ENCODE measurements at places on chromosomes 2 and 18.

- no peak for DNase-seq
Measured at GRCh38 chr2:30428348-30428662, 18.7 kb upstream of the LCLAT1 start.

- no peak for DNase-seq
Measured at GRCh38 chr2:162297925-162298552, 20.4 kb downstream of the IFIH1 start.

GRCh38 chr2:199818754-199819153 is 32.2 kb downstream of the FTCDNL1 start:
- DNase-seq, result no peak

DNA sequence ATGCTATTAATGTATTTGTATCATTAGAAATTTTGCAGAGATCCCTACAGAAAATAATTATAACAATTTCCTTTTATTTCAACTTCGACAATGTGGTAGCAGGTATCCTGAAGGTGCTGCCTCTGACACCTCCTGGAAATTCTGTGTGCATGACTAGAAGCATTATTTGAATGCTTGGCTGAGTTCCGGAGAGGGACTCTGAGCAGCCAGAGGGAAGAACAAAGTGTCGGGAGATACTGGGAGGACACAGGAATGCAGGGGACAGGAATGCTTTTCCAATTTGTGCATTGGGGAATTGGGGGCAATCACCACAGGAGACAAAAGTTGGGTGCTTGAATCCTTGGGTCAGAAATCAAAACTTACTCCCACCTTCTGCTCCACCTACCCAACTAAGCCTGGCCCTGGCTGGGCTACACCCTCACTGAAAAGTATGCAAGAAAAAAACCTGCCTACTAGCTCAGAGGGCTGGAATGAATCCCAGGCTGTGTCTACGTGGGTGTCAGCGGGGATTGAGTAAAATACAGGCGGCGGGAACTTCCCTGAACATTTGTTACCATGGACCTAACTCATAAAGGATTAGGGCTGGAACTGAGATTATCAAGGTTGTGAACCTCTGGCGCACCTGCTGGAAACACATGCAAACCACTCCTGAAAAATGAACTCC is 299.3 kb downstream of the SOX11 start:
- no peak for DNase-seq

DNA sequence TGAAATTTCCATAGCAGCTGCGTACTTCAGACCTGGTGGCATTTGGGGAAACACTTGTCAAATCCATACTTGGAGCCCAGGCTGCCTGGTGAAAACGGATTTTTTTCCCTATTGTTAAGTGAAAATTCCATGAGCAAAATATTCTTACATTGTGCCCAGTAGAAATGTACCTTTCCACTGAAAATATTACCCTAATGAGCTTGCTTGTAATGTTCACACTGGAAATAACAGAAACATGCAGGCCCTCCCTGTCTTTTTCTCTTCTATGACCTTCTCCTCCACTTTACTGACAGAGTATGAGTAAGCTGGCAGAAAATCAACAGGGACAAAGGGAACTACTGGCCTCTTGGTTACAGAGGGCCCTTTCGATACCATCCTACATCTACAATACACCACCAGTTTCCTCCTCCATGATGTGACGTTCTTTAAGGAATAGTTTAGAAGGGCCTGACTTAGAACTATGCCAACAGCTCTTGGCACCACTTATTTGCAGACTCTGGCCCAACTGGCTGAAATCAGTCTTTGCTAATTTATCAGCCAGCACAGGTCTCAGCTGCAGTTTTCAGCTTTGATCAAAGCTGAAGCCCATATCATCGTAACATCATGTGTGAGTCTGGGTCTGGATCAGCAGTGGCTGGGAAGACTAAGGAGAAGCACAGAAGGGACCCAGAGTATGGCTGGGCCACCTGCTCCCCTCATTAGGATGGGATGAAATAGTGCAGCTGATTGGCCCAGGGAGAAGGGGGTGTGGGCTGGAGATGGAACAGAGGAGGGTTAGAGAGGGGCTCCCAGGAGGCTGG is 272.2 kb upstream of the ID2 start:
- no peak for DNase-seq

DNA sequence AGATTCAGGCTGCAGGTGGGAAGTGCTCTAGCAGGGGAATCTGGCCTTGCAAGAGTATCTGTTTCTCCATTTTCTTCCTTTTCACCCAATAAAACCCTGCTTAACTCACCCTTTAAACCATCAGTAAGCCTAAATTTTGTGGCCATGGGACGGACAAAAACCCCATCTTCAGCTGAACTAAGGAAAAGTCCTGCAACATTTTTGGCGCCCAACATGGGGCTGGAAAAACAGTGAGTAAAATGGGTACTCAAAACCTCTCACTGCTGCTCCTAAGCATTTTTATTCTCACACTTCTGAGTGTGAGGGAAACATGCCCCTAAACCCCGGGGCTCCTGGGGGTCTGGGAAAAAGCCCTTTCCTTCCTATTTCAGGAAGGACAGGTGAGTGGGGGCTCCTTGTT is 414.3 kb downstream of the ZNF804A start:
- DNase-seq, result no peak

GRCh38 chr18:36828630-36829361 is at the start of the genes KIAA1328 and TPGS2:
TSS of gene KIAA1328 (plus strand) at chr18:36829127. CDS start at chr18:36829139, 12 bp downstream.
TSS of gene TPGS2 (minus strand) at chr18:36829002. CDS start at chr18:36828767, 235 bp downstream.
- peak; percentile 67 for DNase-seq

- no peak for DNase-seq
Measured at GRCh38 chr2:138030459-138030858, 66.2 kb downstream of the HNMT start.

DNA sequence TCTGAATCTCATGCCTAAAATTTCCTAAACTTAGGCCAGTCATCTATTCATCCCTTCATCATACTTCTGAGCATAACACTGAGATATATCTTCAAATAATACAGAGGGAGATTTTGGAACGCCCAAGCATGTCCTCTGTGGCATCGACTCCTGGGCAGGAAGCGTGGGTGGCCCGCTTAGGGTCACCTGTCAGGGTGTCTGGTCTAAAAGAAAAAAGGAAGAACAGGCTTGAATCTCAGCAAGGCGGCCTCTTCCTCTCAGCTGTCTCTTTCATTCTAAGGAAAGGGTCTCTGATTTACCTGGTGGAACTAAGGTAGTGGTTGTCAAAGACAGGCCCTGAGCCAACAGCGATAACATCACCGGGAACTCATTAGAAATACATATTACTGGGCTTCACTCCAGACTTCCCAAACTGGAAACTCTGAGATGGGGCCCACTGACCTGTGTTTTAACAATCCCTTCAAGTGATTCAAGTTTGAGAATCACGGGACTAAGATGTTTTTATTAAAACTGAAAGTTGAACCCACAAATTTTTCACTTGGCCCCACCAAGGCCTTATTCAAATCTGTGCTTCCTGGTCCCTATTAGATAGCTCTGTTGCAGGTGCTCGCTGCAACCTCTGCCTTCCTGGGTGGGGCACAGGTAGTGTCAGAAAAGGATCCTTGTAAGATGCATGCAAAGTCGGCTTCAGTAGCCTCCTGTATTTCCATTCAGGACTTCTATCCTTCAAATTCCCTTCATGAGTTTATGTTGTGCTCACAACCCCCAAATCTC is 162.3 kb upstream of the CCDC68 start:
- no peak for DNase-seq

GRCh38 chr2:45390861-45391260 is 220.2 kb downstream of the SRBD1 start:
- no peak for DNase-seq

- DNase-seq, result no peak
Measured at GRCh38 chr18:77220726-77221125, 28.9 kb upstream of the GALR1 start.

- DNase-seq, result no peak
Measured at GRCh38 chr2:1493431-1494126, 80.3 kb downstream of the TPO start.

DNA sequence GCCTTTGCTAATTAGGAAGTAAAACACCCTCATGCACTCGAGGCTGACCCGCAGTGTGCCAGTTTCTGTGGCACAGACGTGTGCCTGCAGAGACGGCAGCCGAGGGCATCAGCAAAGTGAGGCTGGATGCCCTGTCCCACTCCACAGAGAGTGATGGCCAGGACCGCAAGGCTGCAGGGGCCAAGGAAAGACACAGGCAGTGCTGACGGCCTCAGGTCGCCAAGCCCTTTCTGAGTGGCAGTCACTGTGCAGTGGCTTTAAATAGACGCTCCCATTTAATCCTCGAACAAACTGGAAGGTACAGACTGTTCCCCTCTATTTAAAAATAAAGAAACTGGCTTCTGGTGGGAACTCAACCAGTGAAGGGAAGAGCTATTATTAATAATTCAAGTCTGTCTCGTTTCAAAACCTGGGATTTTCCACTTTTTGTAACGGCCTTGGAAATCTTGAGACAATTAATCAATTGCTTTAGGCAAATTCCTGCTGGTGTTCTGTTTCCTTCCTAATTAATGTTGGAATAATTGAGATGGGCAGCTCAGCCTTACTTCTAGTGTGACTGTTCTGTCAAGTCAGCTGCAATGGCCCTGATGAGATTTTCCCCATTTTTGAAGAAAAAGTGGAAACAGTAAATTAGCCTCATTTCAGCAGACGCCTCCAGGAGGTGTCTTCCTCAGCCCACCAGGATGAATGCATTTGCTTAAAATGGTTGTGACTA is 644.6 kb upstream of the RAB6C start:
- no peak for DNase-seq

GRCh38 chr2:38060236-38061018 is 15.5 kb downstream of the CYP1B1 start:
- DNase-seq, result no peak

DNA sequence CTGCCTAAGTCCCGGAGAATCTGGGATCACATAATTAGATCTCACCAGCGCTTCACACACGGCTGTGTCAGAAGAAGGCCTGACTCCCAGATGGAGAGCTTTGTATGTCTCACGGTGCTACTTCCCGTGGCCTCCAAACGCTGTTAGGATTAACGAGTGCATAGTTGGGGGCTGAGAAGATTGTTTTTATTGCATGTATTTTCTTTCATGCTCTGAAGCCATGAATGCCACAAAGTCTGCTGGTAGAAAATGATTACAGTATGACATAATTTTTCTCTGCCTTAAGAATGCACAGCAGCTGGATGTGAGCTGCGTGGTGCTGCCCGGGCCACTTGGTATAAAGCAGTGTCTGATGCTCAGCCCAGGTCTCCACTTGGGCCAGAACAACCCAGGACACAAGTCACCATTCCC is 166.5 kb downstream of the SEPTIN10 start:
- no peak for DNase-seq

GRCh38 chr2:102826904-102827303 is 65.1 kb downstream of the TMEM182 start:
- DNase-seq, result no peak

DNA sequence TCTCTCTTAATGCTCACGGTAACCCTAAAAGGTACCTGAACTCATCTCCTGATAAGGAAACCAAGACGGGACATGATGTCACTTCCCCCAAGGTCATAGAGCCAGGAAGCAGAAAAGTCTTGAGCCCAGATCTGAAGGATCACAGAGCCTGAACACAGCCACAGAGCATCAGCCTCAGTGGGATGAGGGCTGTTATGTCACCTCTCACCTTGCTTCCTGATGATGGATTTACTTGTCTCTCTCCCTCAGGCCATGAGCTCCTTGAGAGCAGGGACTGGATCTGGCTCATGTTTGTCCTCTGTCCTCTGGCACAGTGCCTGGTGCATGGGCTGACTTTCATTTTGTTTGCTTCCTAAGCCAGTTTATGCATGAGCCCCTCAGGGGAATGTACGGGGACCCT is 54.2 kb downstream of the SERTAD2 start:
- DNase-seq, result no peak

- no peak for DNase-seq
Measured at GRCh38 chr2:197711578-197711977, 6.4 kb downstream of the MARS2 start.

DNA sequence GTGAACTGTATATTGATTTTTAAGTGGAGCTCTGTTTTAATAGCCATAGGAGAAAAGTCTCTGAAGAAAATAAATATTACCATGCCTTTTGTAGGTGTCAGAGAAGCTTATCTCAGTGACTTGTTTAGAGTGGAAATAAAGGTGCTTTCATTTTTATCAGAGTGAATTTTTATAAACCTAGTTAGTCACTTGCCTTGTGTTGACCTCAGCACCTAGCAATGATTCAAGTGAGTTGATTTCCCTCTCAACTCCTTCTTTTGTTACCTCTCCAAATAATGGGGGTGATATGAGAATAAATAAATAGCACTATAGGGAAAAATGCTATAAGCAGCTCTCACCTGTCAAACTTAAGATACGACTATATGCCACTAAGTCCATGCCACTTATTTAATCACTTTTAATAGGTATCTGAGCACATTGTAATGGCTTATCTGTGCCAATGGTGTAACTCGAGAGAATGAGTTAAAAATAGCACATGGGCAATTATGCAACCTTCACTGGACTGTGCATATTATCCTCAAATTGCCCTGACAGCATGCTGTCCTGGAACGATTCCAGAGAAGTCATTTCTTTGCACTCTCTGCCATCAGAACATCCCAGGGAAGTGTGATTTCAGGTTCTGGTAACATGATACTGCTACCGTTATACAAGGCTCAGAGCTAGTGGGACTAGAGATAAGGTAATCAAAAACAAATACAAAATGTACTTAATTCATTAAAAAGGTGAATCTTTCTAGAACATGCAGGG is 290.8 kb downstream of the CCDC85A start:
- DNase-seq, result no peak

GRCh38 chr2:229901819-229902218 is 20.0 kb downstream of the TRIP12 start:
- DNase-seq, result no peak

- no peak for DNase-seq
Measured at GRCh38 chr2:180449171-180449915, 442.2 kb upstream of the CWC22 start.

GRCh38 chr2:233449081-233449901 is 95.0 kb downstream of the DGKD start:
- no peak for DNase-seq

GRCh38 chr2:191679818-191680600 is 2.1 kb downstream of the NABP1 start:
- DNase-seq, result no peak

DNA sequence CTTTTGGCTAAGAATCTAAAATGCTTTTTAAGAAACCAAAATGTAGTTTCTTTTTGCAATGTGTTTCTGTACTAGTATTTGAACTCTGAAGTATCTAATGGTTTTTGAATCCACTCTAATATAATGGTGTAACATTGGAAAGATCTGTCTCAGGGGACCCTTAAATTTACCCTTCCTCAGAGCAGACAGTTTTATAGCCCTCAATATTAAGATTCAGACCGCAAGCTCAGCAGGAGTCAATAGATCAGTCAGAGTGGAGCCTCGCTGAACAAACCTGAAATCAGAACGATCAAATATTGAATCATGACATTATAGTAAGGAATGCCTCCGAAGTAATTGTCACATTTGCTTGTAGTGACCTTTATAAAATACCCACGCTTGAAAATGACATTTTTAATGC is 18.3 kb downstream of the SGPP2 start:
- DNase-seq, result no peak

GRCh38 chr2:103232865-103233264 is 471.0 kb downstream of the TMEM182 start:
- no peak for DNase-seq

- no peak for DNase-seq
Measured at GRCh38 chr18:32122039-32122438, 30.4 kb downstream of the RNF138 start.

All from activated naive CD4-positive, alpha-beta T cell (primary cell).